ENCODE measurements at places on chromosomes 7 and 10.

DNA sequence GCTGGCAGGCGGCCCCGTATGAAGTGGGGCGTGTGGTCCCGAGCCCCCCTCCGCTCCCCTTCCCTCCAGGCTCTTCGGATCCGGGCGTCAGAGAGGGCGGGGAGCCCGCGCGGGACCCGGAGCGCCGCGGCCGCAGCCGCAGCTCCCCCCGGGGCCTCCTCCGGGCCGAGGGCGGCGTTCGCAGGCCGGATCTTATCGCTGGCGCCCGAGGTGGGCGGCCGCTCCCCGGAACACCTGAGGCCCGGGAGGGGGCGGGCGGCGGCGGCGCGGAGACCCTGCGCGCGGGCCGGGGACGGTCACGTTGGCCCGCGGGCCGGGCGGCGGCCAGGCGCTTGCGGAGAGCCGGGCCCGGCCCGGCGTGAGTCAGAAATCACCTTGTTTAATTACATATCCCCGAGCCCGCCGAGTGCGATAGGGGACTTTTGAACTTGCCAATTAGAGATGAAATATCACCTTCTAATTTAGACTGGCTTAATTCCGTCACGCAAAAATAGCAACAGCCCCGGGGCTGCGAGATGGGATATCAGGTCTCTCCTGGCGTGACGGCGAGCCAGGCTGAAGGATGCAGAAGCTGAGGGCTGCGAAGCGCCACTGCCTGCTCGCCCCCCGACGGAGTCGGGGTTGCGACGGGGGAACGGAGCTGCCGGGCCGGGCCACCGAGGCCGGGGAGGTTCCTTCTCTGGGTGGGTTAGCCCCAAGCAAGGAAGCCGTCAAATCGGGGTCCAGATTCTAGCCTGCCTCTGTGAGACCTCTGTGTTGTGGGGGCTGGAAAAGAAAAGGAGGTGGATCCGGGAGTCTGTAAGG is 43.4 kb downstream of the LDB3 start:
- no peaks in the 10 kb centered on the region for H3K36me3 ChIP-seq
- H3K27me3 ChIP-seq = no peaks in the 10 kb centered on the region
- peaks cover 16% of the 10 kb centered on the region for H3K4me1 ChIP-seq
- H3K27ac ChIP-seq = peak overlapping the region; percentile 73
- peak overlapping the region; percentile 78 for H3K4me3 ChIP-seq

GRCh38 chr7:151716323-151716722 is 160.6 kb downstream of the PRKAG2 start:
- H3K36me3 ChIP-seq = no peaks in the 10 kb centered on the region
- no peaks in the 10 kb centered on the region for H3K27me3 ChIP-seq
- no peaks in the 10 kb centered on the region for H3K4me1 ChIP-seq
- DNase-seq = no peak
- no peak overlapping the region for H3K27ac ChIP-seq

- peaks cover 10% of the 10 kb centered on the region for H3K27me3 ChIP-seq
- no peak overlapping the region for H3K4me3 ChIP-seq
- no peak for DNase-seq
- peaks cover 5% of the 10 kb centered on the region for H3K4me1 ChIP-seq
Observed at GRCh38 chr7:142999793-143000192, 27.1 kb downstream of the OR9A2 start.

- H3K4me1 ChIP-seq = peaks cover 4% of the 10 kb centered on the region
- no peak overlapping the region for H3K27ac ChIP-seq
- no peaks in the 10 kb centered on the region for H3K27me3 ChIP-seq
- DNase-seq = no peak
- H3K4me3 ChIP-seq = no peak overlapping the region
Observed at GRCh38 chr10:21689881-21690280, 155.8 kb downstream of the MLLT10 start.

DNA sequence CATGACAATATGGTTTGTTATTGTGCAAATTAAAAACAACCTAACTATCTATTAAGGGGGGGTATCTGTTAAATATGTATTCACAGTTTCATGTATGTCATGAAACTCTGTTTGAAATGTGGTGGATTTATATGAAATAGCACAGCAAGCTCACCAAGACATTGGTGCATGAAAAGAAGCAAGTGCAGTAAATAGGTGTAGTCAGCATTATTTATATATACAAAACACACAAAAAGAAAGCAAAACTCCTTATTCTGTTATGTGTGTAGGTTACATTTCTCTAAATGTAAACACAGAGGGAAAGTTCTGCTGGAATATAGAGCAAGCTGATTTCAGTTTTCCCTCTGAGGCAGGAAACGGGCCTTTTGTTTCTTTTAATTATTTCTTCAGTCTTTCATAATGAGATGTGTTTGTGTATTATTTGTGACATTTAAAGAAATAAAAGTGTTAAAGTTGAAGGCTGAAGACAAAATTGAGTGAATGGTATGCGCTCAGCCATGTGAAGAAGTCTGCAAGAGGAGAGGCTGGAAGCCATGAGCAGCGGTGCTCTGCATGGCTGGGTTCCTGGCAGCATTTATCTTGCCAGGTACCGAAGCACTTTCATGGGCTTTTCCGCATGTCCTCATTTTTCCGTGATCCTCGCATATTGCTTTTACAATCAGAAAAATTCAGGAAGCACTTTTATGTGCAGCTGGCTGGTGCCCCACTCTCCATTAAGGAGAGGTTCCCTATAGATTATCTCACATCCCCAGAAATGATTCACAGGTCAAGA is 38.5 kb downstream of the GRID1 start:
- H3K36me3 ChIP-seq = no peaks in the 10 kb centered on the region
- H3K4me1 ChIP-seq = no peaks in the 10 kb centered on the region
- no peak overlapping the region for H3K27ac ChIP-seq
- peaks cover 22% of the 10 kb centered on the region for H3K27me3 ChIP-seq
- DNase-seq = no peak

DNA sequence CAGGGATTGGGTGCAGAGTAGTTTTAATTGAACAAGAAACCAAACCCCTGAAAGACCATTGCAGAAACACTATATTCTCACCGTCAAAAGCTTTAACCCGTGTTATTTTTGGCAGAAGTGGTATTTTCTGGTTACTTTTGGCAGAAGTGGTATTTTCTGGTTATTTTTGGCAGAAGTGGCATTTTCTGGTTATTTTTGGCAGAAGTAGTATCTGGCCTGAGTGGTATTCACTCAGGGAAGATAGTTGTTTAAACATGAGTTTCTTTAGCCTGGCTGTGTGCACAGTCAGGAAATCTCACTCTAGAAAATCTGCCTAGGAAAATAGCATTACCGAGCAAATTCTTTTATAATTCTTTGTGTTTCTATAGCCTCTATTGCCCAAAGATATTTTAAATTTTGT is 322.7 kb downstream of the GFRA1 start:
- H3K27me3 ChIP-seq = no peaks in the 10 kb centered on the region
- H3K27ac ChIP-seq = no peak overlapping the region
- no peak for DNase-seq
- no peak overlapping the region for H3K4me3 ChIP-seq
- H3K36me3 ChIP-seq = no peaks in the 10 kb centered on the region
- no peaks in the 10 kb centered on the region for H3K4me1 ChIP-seq

- H3K4me3 ChIP-seq = no peak overlapping the region
- H3K27me3 ChIP-seq = no peaks in the 10 kb centered on the region
- H3K27ac ChIP-seq = no peak overlapping the region
Observed at GRCh38 chr7:130931423-130931822, 197.4 kb upstream of the KLF14 start.

GRCh38 chr10:2214092-2214491 is 476.8 kb upstream of the ADARB2 start:
- H3K27me3 ChIP-seq = no peaks in the 10 kb centered on the region
- no peaks in the 10 kb centered on the region for H3K36me3 ChIP-seq
- H3K4me1 ChIP-seq = no peaks in the 10 kb centered on the region
- no peak overlapping the region for H3K4me3 ChIP-seq

GRCh38 chr7:27367933-27368549 is 125.4 kb downstream of the EVX1 start:
- peaks cover 2% of the 10 kb centered on the region for H3K27me3 ChIP-seq
- no peaks in the 10 kb centered on the region for H3K36me3 ChIP-seq
- no peak overlapping the region for H3K4me3 ChIP-seq
- no peaks in the 10 kb centered on the region for H3K4me1 ChIP-seq
- H3K27ac ChIP-seq = no peak overlapping the region

DNA sequence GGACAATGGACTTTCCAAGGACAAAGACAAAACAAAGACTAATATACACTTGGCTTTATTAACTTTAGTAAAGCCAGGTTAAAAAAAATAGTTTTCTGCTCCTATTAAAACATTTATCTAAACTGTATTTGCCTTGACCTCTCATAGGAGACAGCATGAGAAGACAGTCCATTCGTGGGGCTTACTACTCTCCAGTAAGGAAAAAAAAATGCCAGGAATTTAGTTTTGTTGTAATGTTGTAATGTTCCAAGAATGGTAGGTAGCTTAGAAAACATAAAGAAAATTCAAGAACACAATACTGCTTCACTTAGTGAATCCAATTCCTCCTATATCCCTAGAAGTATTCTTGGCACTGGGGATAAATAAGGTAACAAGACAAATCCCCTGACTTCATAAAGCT is 81.7 kb downstream of the KMT2C start:
- H3K4me1 ChIP-seq = peaks cover 18% of the 10 kb centered on the region
- peaks cover 23% of the 10 kb centered on the region for H3K36me3 ChIP-seq
- H3K27ac ChIP-seq = no peak overlapping the region
- no peaks in the 10 kb centered on the region for H3K27me3 ChIP-seq

GRCh38 chr10:119341459-119342301 is 134.3 kb downstream of the GRK5 start:
- no peak overlapping the region for H3K27ac ChIP-seq
- DNase-seq = no peak
- no peaks in the 10 kb centered on the region for H3K36me3 ChIP-seq
- H3K4me3 ChIP-seq = no peak overlapping the region
- H3K27me3 ChIP-seq = no peaks in the 10 kb centered on the region

- peaks cover 3% of the 10 kb centered on the region for H3K27me3 ChIP-seq
- no peak overlapping the region for H3K4me3 ChIP-seq
- DNase-seq = no peak
- no peaks in the 10 kb centered on the region for H3K4me1 ChIP-seq
Observed at GRCh38 chr7:156516791-156517378, 123.7 kb upstream of the RNF32 start.

DNA sequence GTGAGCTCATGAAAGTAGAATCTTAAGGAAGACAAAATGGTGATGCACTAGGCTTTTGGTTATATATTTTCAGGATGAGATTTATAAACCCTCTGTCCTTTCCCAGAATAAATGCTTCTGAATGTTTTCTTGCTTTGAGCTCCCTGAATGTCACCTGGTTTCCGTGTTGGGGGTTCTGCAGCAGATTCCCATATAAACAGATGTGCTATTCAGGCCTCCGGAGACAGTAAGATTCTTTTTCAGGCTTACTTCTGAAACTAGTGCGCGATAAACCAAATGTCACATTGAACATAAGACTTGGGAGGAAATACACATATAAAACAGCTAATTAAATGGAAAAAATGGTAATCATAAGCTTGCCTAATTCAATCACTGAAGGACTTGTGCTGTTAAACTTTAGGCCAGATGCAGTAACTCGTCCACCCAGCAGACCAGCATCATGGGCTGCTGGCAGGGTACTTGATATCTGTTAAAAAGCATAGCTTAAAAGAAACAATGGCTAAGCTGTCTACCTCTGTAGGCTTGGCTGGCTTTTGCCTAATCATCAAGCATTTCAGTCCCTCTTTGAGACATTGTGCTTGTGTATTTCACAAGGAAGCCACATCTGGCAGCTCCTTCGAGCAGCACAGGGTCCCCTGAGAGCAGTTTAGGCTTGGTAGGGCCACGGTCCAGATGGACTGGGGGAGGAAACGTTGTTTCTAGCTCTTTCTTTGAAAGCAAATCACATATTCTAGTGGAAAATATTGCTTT is 281.2 kb upstream of the KIAA1217 start:
- H3K4me3 ChIP-seq = no peak overlapping the region
- no peak for DNase-seq
- H3K27me3 ChIP-seq = peaks cover 2% of the 10 kb centered on the region

DNA sequence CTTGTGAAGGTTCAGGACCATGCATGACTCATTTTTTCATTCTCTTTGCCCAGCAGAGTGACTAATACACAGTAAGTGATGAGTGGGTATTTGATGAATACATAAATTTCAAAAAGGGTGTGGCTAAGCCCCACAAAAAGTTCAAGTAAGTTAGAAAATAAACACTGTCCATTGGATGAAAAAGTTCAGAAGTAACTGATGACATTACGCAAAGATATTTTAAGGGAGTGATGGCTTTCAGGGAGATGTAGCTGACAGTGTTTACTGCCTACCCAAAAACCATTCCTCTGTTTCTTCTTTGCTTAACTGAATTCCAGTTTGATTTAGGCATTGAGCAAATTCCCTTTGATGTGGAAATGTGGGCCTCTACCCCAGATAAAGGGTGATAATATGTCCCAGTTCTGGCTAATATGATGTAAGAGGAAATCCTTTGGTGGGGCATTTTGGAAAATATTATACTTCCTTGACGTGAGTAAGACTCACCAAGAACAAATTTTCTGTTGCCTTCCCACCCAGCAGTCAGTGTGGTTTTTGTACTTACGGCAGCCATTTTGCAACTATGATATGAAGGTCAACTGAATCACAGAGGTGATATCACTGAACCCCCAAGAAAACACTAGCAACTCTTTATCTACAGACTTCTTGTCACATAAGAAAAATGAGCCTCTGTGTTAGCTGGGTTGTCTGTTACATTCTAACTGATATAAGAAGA is 29.0 kb upstream of the EBLN1 start:
- no peak for DNase-seq
- peak overlapping the region; percentile 36 for H3K27ac ChIP-seq
- peaks cover 16% of the 10 kb centered on the region for H3K4me1 ChIP-seq
- peaks cover 3% of the 10 kb centered on the region for H3K36me3 ChIP-seq
- peak overlapping the region; percentile 6 for H3K4me3 ChIP-seq

DNA sequence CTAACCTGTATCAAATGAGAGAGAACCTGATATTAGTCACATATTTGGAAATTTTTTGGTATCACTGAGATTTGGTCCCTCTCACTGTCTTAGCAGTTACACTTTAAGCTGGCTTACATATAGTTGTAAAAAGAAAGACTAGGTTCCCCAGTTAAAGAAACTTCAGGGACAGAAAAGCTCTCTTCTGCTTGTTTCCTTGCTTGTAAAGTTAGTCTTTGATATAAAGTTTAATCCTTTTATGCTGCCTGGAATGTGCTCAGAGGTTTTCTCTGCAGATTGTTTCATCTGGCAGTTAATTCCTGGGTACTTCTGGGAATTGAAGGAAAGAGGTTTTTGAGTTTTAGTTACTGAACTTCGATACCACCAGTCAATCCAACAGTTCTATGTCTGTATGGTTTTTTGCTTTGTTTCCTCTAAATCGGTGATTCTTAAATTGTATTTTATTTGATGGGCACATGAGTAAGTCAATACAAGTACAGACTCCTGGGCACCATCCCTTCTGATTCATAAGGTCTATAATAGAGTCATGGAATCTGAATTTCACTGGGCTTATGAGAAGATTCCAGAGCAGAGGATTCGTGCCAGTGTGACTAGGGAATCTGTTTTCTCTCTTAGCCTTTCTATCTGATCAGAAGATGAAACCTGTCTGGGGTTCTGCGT is 1080.9 kb upstream of the C7orf33 start:
- H3K4me3 ChIP-seq = no peak overlapping the region
- H3K27me3 ChIP-seq = no peaks in the 10 kb centered on the region
- H3K36me3 ChIP-seq = peaks cover 5% of the 10 kb centered on the region
- H3K4me1 ChIP-seq = no peaks in the 10 kb centered on the region
- no peak overlapping the region for H3K27ac ChIP-seq
- DNase-seq = no peak

- H3K4me1 ChIP-seq = peaks cover 17% of the 10 kb centered on the region
- H3K27me3 ChIP-seq = peaks cover 3% of the 10 kb centered on the region
- DNase-seq = no peak
- no peaks in the 10 kb centered on the region for H3K36me3 ChIP-seq
Observed at GRCh38 chr7:6576024-6576866, 1.0 kb upstream of the ZDHHC4 start.

All from natural killer cell treated with Interleukin-12 subunit alpha and Interleukin-12 subunit beta and Interleukin-15 and Interleukin-18, amount 100 ng/mL, for 72 hours (primary cell).